ENCODE measurements at places on chromosomes 3 and 15. TPM values are rescaled to one million over a fixed set of nuclear protein-coding genes. Genes with fewer than 3 reads are reported as not detected.

Gene RTP1
- not detected for total RNA-seq

- H3K27me3 ChIP-seq, result no peaks in the 10 kb centered on the region
- H3K27ac ChIP-seq, result no peak overlapping the region
- no peak for DNase-seq
- no peaks in the 10 kb centered on the region for H3K36me3 ChIP-seq
- no peak overlapping the region for H3K4me3 ChIP-seq
Measured at GRCh38 chr15:31563001-31563400, 236.4 kb downstream of the KLF13 start.

GRCh38 chr3:152539191-152539764, 270.5 kb downstream of the MBNL1 start:
- DNase-seq, result no peak
- no peaks in the 10 kb centered on the region for H3K4me1 ChIP-seq
- H3K4me3 ChIP-seq, result no peak overlapping the region
- H3K27me3 ChIP-seq, result no peaks in the 10 kb centered on the region
- no peak overlapping the region for H3K27ac ChIP-seq

DNA sequence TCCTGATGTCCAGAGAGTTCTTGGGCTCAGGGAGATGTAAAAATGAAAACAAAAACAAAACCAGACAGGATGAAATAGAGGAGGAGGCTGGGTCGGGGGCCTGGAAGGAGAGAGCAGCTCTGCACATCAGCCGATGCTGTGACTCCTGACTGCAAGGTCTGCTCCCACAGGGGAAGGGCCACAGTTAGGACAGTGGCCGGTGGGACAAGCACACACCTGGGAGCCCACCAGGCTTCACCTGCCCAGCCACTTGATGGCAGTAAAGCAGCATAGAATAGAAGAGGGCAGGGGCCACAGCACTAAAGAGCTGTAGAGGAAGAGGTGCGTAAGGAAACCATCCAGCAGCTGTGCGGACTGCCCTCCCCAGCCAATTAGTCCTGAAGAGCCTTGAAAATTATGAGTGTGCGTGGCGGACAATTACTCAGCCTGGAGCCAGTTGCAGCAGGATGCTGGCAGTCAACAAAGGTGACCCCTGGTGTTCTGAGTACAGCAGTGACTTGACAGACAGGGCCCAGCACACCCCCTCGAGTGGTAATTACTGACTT, 29.8 kb downstream of the ALS2CL start:
- H3K36me3 ChIP-seq, result no peaks in the 10 kb centered on the region
- no peak for DNase-seq
- no peak overlapping the region for H3K27ac ChIP-seq
- H3K4me3 ChIP-seq, result no peak overlapping the region
- peaks cover 28% of the 10 kb centered on the region for H3K4me1 ChIP-seq
- no peaks in the 10 kb centered on the region for H3K27me3 ChIP-seq

GRCh38 chr3:27542476-27542875, 58.3 kb upstream of the SLC4A7 start:
- no peaks in the 10 kb centered on the region for H3K27me3 ChIP-seq
- DNase-seq, result no peak
- H3K27ac ChIP-seq, result no peak overlapping the region
- H3K36me3 ChIP-seq, result no peaks in the 10 kb centered on the region
- H3K4me3 ChIP-seq, result no peak overlapping the region

All from PC-9 (cell line).